ENCODE measurements at places on chromosomes 1 and 21. TPM values are rescaled to one million over a fixed set of nuclear protein-coding genes. Genes with fewer than 3 reads are reported as not detected.

The HLX gene
- total RNA-seq, result 5.6 TPM

The HMCN1 gene
- 41.3 TPM for total RNA-seq

The SOX13 gene
- total RNA-seq, result 1.5 TPM

The GPA33 gene
- total RNA-seq, result not detected

The KIAA0040 gene
- total RNA-seq, result not detected

The ITLN1 gene
- not detected for total RNA-seq

The SAMD13 gene
- 0.42 TPM for total RNA-seq

The HMGCS2 gene
- total RNA-seq, result not detected

The POGK gene
- total RNA-seq, result 29.0 TPM

The LRRC3 gene
- 0.89 TPM for total RNA-seq

The ADAMTSL4 gene
- 2.7 TPM for total RNA-seq

The MATN1 gene
- under 0.01 TPM for total RNA-seq

The FAM78B gene
- total RNA-seq, result 0.32 TPM

The NLRP3 gene
- total RNA-seq, result 2.4 TPM

The ITLN2 gene
- not detected for total RNA-seq

The CASQ2 gene
- not detected for total RNA-seq

The PGLYRP4 gene
- not detected for total RNA-seq

The CAMK2N1 gene
- 8.5 TPM for total RNA-seq

The GREM2 gene
- 0.59 TPM for total RNA-seq

The KRTAP11-1 gene
- not detected for total RNA-seq

The DMRTA2 gene
- 0.05 TPM for total RNA-seq

The C1orf53 gene
- 2.4 TPM for total RNA-seq

The TXNIP gene
- 10.4 TPM for total RNA-seq

The BTG2 gene
- total RNA-seq, result 17.5 TPM

The NID1 gene
- 62.6 TPM for total RNA-seq
